H1 (cell line): ENCODE measurements at places on chromosomes 2 and 18.

DNA sequence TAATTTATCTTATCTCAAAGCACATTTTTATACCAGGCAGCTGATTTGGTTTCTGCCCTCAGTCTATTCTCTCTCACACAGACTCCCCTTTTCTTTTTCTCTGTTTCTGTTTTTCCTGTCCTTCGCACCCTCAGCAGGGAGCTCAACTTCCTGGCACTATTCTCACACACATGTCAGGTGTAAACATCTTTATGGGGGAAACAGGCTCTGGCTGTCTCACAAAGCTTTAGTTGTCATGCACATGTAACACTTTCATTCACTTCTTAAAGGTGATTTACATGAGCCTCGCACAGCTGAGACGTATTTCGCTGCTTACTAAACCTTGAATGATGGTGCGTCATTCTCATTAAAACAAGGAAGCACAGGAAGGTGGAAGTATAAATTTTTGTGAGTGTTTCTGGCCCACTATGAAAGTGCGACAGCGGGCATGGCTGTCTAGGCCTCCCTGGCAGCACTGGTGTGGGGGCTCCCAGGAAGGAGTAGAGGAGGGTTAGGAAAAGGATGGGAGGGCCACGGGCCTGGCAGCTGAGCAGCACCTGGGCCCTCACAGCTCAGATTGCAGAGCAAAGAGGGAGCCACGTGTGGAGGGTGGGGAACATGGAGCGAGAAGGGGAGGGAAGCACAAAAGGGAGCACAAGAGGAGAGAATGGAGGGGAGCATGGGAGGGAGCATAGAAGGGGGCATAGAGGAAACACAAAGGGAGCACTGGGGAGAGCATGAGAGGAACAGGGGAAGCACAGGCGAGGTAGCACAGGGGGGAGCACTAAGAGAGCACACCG, 46.2 kb upstream of the SNTG2 start:
- DNase-seq: no peak
- H3K4me1 ChIP-seq: peaks cover 8% of the 10 kb centered on the region

DNA sequence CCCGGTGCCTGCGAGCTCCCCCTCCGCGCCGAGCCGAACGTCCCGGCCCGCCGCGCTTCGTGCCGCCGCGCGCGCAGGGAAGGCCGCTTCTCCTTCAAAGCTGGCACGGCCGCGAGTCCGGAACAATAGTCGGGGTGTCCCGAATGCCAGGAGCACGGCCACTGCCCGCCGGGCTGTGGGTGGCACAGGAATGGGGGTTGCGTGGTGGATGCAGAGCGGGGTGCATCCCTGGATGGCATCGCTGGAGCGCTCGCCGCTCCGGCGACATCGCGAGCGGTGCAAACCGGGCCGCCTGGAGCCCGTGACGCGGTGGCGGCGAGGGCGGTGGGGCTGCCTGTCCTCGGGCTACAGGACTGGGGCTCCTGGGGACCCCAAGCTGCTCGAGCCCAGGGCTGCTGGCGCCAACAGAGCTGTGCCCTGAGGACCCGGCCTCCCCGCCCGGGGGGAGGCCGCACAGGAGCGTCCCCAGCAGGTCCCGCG, 1.1 kb upstream of the SATB2 start:
- H3K4me3 ChIP-seq: peak overlapping the region; percentile 60
- DNase-seq: no peak
- peaks cover 15% of the 10 kb centered on the region for H3K27me3 ChIP-seq
- peaks cover 8% of the 10 kb centered on the region for H3K4me1 ChIP-seq

DNA sequence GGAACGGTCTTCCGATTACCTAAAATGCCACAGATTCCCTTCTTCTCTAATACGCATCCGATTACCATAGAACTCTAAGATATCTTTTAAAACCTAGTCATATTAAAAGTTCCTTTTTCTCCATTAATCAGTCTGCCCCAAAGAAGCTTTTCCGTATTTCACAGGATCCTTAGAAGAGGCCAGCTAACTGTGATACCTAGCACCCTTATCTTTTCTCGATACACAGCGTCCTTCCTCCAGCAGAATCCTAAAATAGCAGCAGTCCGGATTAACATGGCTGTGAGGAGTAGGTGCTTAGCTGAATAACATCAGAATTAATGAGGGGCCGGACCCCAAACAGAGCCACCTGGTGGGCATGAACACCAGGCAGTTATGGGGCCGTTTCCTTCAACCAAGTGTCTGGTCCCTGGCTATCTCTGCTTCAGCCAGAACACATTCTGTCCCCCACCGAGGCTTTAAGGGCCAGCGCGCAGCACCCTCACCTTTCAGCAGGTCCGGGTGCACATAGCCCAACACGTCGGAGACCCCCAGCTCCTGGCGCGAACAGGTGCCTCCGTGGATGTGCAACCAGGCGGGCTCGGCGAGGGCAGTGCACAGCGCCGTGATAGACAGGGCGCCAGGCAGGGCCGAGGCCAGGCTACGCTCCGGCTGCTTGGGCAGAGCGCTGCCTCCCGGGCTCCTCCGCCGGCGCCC, 995 bp downstream of the TMEM127 start:
- DNase-seq: no peak
- H3K27ac ChIP-seq: no peak overlapping the region
- H3K4me3 ChIP-seq: peak overlapping the region; percentile 86
- peaks cover 22% of the 10 kb centered on the region for H3K36me3 ChIP-seq
- peaks cover 3% of the 10 kb centered on the region for H3K4me1 ChIP-seq
- no peaks in the 10 kb centered on the region for H3K27me3 ChIP-seq

- no peaks in the 10 kb centered on the region for H3K36me3 ChIP-seq
- no peak overlapping the region for H3K4me3 ChIP-seq
- H3K27me3 ChIP-seq: no peaks in the 10 kb centered on the region
- DNase-seq: no peak
Measured at GRCh38 chr2:216299588-216299987, 72.7 kb downstream of the MARCHF4 start.

DNA sequence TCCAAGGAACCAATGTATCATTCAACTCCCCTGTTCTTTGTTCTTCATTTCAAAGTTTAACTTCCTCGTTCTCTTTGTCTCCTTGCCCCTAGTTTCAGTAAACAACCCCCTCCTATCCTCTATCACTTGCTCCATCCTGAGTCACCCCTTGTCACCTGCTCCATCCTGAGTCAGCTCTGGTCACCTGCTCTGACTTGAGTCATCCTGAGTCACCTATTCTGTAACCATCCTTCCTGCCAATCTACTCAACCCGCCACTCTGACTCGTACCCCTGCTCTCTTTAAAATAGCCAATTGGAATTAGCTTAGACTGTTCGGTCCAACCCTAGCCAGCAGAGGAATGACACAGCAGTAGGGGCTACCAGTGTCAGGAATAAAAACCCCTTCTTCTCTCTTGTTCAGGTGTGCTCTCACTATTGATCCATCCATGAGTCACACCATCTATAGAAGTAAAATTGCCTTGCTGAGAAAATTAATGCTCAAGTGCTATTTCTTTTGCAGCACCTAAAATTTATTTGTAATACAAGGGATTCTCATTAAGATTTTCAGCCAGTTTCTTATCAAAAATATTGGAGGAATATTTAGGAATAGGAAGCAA, 326.8 kb downstream of the AKAIN1 start:
- no peaks in the 10 kb centered on the region for H3K4me1 ChIP-seq
- no peak for DNase-seq
- H3K4me3 ChIP-seq: no peak overlapping the region

DNA sequence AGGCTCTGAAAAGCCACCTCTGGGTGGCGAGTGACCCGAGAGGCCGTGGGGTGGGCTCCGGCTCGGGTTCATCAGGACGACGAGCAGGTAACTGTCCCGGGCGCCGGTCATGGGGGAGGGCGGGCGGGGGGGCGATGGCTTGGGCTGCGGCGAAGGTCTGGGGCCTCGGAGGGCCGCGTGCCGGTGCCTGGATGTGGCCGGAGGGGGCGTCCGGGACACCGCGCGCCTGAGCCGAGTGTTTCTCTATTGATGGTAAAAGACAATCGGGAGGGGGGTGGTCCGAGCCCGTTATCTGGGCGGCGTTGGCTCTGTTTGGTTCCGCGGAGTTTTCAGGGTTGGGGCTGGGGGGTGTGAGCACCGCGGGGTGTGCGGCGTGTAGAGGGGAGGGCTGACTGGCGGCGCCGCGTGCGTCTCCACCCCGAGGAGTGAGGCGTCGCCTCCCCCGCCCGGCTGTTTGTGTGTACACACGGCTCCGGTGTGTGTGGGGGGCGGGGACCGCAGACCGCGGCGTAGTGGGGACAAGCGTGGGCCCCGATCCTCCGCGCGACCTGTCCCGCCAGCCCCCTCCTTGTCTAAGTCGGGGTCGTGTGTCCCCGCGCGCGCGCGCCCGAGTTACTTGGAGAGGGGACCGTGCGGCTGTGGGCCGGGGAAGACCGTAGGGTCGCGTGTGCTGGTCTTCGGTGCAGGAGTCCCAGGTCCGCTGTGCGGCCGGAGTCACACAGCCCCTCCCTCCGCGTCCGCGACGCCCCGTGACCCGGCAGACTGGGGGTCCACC, 1.6 kb downstream of the CTIF start:
- peaks cover 5% of the 10 kb centered on the region for H3K27me3 ChIP-seq
- peak; percentile 71 for DNase-seq
- no peaks in the 10 kb centered on the region for H3K36me3 ChIP-seq
- H3K4me3 ChIP-seq: peak overlapping the region; percentile 70
- H3K4me1 ChIP-seq: peaks cover 34% of the 10 kb centered on the region
